ENCODE measurements at places on chromosomes 12 and 14.

- no peak for DNase-seq
These were observed 248.0 kb downstream of the NPAS3 start for GRCh38 chr14:33186656-33187055.

DNA sequence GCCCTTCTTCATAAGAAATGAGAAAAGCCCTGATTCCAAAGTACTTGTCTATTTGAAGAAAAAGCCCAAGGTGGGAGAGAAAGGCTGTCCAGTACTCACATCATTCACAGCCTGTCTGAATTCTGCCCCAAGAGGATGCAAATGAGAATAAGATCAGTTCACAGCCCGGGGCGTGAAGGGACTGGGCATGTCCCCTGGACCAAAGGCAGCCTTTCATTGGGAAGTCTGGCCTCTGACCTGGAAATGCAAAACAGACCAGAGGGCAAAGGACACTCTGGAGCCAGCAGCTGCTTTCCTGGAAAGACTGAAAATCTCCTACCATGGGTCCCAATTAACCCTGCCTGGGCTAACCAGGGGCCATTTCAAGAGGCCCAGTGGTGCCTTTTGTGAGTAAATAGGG is 191.2 kb upstream of the PELI2 start:
- peak; percentile 42 for DNase-seq

GRCh38 chr12:99146730-99147129 is 500.8 kb upstream of the GARIN6 start:
- DNase-seq = no peak

DNA sequence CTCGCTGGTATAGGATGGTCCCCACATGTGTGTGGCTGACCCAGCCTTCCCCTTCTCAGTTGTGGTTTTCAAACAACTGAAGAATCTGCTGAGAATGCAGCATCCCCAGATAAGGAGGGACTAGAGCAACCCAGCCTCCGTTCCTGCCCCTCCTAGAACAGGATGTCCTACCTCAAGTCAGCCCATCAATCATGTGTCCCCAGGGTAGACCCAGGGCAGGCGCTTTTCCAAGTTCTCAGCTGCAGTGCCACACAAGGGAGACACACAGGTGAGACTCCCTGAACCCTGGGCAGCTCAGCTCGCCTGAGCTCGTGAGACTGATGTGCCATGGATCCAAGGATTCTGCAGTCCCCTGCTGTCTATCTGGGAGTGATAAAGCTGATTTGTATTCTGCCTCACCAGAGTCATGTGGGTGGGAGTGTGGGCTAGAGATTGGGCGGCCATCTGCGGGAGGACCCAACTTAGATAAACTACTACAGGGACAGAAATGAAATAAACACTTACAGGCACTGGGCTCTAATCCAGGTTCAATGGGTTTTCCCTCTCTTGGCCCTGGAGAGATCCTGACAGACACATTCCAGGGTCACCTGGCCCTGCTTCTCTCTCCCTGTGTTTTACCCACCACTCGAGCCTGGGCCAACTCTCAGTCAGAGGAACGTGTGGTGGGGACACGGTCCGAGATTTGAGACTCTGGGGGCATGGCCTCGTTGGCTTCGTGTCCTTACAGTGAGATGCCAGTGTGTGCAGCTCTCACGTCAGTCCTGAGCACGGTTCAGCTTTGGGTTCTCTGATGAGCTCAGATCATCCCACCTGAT is 303.5 kb upstream of the SFSWAP start:
- no peak for DNase-seq

DNA sequence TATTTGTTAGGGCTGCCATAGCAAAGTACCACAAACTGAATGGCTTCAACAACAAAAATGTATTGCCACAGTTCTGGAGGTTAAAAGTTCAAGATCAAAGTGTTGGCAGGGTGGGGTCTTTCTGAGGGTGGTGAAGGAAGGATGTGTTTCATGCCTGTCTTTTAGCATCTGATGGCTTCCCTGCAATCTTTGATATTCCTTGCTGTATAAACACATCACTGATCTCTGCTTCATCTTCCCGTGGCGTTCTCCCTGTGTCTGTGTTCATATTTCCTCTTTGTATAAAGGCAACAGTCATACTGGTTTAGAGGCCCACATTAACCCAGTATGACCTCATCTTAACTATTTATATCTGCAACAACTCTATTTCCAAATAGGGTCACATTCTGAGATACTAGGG is 167.5 kb downstream of the BTG1 start:
- no peak for DNase-seq

- DNase-seq = no peak
These were observed 185.3 kb downstream of the TSPAN9 start for GRCh38 chr12:3262470-3262869.

GRCh38 chr14:95432144-95433093 is 84.0 kb downstream of the SYNE3 start:
- DNase-seq = no peak

- DNase-seq = no peak
These were observed 22.5 kb upstream of the NKX2-8 start for GRCh38 chr14:36604757-36605505.

- no peak for DNase-seq
These were observed 63.1 kb downstream of the HEATR5A start for GRCh38 chr14:31357279-31357678.

GRCh38 chr12:99381992-99382391 is 265.6 kb upstream of the GARIN6 start:
- no peak for DNase-seq

- DNase-seq = peak; percentile 87
These were observed 4.4 kb downstream of the KRT86 start for GRCh38 chr12:52278575-52279421.

DNA sequence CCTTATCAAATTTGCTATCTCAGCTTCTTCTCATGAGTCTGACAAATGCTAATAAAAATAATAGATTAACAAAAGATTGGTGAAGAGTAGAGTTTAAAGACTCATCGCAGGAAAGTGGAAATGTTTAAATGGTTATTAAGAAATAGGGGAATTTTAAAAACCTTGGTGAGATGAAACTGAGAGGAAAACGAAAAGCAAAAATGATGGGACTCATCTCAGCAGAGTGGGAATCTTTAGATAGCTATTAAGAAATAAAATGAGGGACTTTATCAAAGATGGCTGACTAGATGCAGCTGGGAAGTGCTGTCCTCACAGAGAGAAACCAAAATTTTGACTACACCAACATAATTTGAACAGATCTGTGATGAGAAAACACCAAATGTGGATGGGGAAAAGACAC is 79.2 kb upstream of the CD163 start:
- no peak for DNase-seq

GRCh38 chr14:85234156-85235025 is 295.6 kb upstream of the FLRT2 start:
- DNase-seq = no peak

DNA sequence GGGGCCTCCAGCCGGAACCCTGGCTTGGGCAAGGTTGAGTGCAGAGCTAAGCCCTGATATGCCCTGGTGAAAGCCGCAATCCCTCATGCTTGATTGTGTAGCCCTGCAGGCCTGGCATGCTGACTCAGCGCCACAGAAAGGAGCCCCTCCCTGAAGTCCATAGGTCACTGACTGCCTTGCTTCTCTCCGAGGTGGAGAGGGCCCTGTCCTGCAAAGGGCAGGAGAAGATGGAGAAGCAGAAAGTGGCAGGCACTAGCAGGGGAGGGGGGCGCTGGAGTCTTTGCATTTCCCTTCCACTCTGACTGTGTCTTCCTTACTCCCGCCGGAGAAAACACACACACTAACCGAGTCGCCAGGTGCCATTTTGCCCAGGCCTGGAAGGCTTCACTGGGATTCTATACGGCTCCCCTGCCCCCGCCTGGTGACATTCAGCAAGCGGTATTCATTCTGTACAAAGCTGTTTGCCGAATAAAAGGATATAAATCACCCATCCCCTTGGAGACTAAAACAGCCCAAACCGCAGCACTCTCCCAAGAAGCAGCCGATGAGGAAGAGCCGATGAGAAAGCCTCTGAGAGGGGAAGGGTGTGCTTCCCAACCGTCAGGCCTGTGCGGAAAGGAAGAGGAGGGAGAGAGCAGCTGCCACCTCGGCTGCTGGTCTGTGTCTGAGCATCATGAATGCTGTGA is 69.8 kb downstream of the SLC6A12 start:
- peak; percentile 73 for DNase-seq

DNA sequence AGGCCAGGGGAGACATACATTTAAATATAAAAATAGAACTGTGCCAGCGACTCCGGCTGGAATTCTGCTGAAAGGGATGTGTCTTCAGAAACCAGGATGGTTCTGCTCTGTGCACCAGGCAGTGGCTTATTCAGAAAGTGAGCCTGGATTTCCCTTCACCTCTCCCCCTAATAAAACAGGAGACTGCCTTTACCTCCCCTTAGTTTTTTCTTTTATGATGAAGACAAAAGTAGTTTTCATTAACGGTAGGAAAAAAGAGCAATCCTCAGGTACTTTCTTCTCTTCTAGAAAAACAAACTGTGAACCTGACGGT is 346 bp downstream of the SLC7A8 start:
- no peak for DNase-seq

GRCh38 chr14:98018628-98019027 is 1221.4 kb downstream of the VRK1 start:
- DNase-seq = no peak

DNA sequence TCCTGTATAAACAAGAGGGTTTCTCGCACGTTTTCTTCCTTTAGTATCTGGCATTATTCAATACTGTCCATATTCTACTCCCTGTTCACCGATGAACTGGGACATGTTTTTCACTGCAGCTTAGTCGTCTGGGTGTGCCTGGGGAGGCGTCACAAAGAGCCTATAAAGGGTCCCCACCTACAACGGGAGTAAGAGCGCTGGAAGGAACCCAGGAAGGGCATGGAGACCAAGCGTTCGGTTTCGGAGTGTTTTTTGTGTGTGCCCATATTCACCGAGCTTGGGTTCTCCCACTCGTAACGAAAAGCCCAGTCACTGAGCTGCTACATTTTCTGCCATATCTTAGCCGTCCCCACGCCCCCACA is 592 bp upstream of the USP15 start:
- no peak for DNase-seq

DNA sequence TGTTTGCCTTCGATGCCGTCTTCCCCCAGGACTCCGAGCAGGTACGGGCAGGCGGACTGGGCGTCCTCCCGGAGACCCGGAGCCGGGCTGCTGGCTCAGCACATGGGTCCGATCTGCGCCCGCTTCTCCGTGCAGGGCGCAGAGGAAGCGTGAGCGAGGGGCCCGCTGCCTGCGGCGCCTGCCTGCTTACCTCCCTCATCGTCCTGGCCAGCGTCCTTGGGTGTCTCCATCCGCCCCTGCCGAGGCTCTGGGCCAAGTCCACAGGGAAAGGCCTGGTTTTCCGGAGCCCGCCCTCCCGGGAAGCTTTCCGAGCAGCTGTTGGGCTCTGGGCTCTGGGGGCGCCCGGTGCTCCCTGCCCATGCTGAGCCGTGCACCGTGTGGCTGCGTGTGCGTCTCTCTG is 33.5 kb downstream of the KIF26A start:
- no peak for DNase-seq

- no peak for DNase-seq
These were observed 146.1 kb upstream of the NCOR2 start for GRCh38 chr12:124713436-124714082.

DNA sequence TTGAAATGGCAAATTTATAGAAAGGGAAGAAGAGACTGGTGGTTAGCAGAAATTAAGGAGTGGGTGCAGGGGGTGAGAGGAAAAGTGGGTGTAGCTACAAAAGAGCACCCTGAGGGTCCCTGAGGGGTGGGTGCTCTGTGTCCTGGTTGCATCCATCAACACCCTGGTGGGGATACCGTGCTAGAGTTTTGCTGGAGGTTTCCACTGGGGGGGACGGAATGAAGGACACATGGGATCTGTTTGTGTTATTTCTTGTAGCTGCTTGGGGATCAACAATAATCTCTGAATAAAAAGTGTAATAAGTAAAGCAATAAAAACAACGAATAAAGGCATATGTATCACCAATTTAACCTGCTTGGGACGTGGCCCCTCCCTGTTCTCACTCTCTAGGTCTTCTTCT is 175.3 kb downstream of the KIF26A start:
- no peak for DNase-seq

DNA sequence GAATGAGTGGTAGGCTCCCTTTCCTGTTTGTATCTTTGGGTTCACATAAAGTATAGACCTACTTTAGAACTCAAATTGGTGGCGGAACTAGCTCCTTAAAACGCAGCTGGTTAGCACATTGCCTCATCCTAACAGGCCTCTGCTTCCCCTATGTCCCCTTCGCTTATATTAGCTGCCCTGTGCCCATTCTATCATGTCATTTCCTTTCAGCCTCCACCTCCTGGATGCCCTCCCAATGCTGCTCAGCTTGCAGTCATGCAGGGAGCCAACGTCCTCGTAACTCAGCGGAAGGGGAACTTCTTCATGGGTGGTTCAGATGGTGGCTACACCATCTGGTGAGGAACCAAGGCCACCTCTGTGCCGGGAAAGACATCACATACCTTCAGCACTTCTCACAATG is 3.5 kb downstream of the DAZAP2 start:
- DNase-seq = no peak

- no peak for DNase-seq
These were observed 39.7 kb downstream of the LRIG3 start for GRCh38 chr12:58880639-58881038.

DNA sequence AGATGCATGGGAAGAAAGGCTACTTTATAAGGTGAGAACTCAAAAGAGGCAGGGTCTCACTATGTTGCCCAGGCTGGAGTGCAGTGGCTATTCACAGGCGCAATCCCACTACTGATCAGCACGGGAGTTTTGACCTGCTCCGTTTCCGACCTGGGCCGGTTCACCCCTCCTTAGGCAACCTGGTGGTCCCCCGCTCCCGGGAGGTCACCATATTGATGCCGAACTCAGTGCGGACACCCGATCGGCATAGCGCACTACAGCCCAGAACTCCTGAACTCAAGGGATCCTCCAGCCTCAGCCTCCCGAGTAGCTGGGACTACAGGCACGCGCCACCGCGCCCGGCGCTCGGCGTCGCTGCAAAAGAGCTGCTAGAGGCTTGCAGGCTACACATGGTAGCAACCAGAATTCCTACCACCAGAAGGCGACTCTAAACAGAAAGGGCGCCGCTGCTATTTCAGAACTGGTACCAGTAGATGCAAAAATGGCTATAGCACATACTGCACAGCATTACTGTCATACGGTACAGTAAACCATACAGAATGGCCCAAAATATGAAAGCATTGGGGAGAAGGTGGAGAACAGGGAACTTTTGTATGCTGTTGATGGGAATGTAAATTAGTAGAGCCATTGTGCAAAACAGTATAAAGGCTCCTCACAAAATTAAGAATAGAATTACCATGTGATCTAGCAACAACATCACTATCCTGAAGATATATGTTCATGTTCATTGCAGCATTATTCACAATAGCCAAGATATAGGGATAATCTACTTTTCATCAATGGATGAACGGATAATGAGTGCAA is 1.2 kb upstream of the NEMF start:
- peak; percentile 86 for DNase-seq

DNA sequence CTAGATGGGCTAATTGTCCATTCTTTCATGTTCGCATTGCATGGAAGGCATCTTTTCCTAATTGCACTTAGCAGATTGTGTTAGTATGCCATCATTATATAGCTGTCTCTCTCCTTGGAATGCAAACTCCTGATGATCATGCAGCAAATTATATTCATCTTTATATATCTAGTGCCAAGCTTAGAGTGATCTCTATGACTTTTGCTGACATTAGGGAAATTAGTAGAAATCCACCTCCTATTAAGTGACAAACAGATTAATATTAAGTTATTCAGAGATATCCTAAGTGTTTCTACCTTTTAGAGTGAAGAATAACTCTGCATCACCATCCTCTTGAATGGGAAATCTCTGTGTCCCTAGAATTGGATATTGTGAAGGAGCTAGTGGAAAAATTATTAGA is 185.6 kb downstream of the FOXG1 start:
- DNase-seq = no peak

Data from mucosa of descending colon (tissue), 3 donors.